ENCODE measurements at places on chromosomes 6 and 20.

- no peak for DNase-seq
These were observed 100.5 kb upstream of the STXBP5 start for GRCh38 chr6:147103694-147104093.

DNA sequence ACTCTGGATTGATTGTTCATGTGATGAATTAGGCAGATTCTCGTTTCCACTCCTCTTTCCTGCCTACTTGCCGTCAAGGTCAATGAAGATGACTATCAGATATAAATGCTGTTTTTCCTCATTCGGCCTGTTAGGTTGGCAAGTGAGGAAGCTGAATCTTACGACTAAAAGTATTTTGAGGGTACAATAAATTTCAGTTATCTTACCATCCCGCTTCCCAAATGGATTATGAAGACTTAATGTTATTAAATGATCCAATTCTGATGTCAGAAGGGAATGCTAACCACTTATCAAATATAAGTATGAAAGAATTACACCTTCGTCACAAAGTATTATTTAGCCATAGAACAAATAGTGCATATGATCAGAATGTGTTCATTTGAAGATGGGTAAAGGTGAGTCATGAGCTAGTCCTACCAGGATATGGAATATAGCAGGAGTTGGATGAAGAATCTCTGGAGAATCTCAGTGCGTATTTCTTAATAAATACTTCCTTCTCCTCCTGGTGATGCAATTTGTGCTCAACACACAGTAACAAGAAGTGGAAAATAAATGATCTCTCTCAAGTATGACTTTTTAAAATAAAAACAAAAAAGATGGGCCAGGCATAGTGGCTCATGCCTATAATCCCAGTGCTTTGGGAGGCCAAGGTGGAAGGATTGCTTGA, 4.6 kb downstream of the GPLD1 start:
- DNase-seq: no peak

- no peak for DNase-seq
These were observed 55.5 kb downstream of the REV3L start for GRCh38 chr6:111427341-111428116.

GRCh38 chr6:102749210-102749971, 1355.9 kb downstream of the GRIK2 start:
- DNase-seq: no peak

DNA sequence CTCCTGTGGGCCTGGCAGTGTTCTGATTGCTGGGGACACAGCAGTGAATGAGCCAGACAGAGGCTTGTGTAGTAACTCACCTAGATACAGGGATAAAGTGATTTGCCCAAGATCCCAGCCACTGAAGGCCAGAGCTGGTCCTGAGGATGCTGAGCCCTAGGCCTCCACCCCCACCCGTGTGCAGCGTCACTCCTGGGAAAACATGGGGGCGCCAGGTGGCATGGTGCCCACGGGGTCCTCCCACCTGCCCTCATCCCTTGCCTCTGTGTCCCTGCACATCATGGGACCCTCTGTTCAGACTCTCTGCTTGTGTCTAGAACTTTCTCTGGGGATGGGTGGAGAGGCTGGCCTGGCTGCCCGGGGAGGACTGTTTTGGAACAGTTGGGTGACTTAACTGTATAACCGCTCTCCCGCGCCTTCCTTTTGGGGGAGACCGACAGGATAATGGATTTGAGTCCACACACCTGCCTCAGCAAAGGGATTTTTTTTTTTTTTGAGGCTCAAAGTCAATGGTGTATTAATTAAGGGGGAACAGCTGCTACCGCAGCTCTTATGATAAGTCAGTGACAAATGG, 19.6 kb downstream of the LEMD2 start:
- DNase-seq: no peak

DNA sequence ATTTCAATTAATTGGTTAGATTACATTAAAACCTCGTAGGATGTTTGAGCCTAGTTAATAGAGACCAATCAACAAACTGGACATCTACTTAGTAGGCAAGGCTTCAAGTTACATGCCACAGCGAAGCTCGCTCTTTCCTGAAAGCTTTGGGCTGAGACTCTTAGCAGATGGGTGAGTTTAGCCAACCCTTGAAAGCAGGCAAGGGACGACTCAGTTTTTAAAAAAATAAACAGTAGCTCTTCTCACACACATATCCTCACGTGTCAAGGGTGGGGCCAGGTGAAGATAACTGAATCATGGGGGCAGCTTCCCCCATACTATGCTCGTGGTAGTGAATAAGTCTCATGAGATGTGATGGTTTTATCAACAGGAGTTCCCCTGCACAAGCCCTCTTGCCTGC, 775 bp downstream of the MTFR2 start:
- no peak for DNase-seq

- DNase-seq: no peak
These were observed 14.0 kb downstream of the APMAP start for GRCh38 chr20:24978513-24978912.

GRCh38 chr6:6918216-6918983, 189.4 kb upstream of the RREB1 start:
- DNase-seq: no peak

- no peak for DNase-seq
These were observed 41.0 kb downstream of the POU3F2 start for GRCh38 chr6:98875375-98875774.

- DNase-seq: no peak
These were observed 245.8 kb downstream of the TTLL2 start for GRCh38 chr6:167570460-167571400.

DNA sequence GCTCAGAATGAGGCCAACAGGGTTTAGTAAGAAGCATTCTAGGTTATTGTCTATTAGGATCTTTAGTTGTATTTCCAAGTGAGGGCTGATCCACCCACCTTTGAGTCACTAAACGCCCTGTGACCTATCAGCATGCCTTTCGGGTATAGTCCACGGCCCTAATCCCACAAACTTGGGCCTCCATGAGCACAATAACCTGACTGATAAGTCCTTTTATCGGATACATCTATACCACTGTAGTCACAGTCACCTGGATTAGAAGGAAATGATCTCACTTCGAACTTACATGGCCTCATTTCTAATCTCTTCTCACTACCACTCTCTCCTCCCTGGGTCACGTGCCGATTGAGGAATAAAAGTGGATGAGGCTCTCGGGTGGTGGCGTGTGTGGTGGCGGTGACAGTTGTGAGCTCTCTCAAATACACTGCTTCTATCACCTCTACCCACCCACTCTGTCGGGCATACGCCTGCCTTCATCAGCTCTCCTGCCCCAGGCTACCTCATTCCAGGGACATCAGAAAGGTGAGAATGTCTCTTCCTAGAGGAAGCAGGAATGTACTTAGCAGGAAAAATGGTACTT, 65.2 kb downstream of the TRAM2 start:
- no peak for DNase-seq

GRCh38 chr6:134553936-134554335, 236.0 kb upstream of the SGK1 start:
- no peak for DNase-seq
